Inflammatory macrophage treated with lipopolysaccharide for 4 hours (primary cell): ENCODE measurements at places on chromosomes 5 and 9.

GRCh38 chr5:9596824-9597223 lies 33.3 kb downstream of the TAS2R1 start:
- DNase-seq = no peak

DNA sequence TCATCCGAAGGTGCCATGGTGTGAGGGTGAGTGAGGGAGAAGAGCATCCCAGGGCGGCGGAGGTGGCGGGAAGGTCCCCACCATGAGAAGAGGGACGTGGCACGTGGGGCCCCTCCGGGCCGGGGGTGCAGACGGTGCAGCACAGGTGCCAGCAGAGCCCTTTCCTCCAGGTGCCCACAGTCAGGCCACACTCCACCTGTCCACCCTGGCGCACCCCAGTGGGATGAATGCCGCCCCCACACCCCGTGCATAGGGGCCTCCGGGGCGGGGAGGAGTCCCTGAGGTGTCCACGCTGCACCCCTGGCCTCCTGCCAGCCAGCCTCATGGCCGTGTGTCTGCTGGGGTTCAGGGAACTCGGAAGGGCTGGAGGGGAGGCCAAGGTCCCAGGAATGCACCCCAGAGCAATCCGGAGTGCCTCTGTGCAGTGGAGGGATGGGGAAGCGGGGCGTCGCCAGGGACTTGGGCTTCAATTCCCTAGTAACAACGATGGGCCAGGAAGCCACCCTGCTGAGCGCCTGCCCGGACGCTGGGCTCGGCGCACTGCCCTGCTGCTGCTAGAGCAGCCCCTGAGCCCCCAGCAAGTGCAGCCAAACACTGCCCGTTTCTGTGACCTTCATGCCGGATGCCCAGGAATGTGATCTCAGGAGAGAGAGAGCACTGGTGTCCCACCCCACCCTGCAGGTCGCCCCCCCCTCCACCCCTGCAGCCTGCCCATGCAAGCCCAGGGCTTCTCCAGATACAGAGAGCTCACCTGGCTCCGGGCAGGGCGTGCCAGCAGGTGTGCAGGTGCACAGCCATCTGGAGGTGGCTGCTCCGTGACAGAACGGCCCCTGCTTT lies 8.8 kb upstream of the NACC2 start:
- DNase-seq = no peak

GRCh38 chr5:149323210-149323609 lies 22.1 kb upstream of the GRPEL2 start:
- DNase-seq = no peak

GRCh38 chr5:35203403-35203802 lies 26.9 kb downstream of the PRLR start:
- DNase-seq = no peak

DNA sequence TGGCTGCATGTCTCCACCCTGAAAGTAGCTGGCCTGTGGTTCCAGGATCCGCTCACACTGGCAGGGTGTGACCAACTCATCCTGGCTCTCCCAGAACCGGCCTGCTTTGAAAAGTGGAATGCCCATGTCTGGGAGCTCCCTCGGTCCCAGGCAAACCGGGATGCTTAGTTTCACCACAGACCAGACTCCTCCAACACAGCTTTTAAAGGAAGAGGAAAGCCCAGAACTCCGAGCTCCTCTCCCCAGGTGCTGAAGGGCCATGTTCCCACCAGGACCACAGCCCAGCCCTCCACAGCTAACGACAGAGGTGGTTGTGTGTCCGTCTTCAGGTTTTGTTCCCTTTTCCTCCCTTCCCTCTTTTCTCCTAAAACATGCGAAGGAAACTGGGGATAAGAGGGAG lies 38.0 kb downstream of the GTF3C4 start:
- DNase-seq = no peak

- no peak for DNase-seq
These were observed 6.7 kb downstream of the SLC2A8 start for GRCh38 chr9:127403507-127404192.

DNA sequence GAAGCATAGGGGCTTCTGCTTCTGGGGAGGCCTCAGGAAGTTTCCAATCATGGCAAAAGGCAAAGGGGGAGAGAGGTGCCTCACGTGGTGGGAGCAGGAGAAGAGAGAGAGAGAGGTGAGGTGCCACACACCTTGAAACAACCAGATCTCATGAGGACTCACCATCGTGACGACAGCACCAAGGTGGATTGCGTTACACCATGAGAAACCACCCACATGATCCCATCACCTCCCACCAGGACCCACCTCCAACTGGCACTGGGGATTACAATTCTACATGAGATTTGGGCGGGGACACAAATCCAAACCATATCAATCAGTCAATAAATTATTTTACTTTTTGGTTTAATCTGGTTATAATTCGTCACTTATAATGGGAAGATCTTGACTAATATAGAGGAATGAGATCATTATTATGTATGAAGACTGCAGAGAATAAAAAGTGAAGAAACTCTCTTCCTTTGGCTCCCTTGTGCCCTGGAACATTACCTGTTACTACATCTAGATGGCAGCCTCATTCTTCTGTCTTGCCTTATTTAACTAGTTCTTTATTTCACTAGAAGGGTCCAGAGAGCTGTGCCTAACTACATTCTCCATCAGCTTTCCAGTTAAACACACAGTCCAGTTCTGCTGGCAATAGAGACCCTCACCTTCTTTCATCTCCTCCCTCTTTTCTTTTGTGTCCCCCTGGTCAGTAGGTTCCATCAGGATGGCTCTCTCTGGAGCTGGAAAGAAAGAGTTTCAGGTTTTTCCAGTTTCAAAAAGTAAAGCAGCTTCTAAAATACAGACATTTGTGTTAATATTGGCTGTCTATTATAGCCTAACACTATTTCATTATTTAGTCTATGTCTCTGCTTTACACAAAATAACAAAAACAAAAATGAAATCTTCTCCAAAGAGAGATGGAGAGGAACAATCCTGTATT lies 21.7 kb upstream of the SPINK7 start:
- DNase-seq = peak; percentile 9

- no peak for DNase-seq
These were observed 334.0 kb downstream of the ASTN2 start for GRCh38 chr9:117080765-117081390.

DNA sequence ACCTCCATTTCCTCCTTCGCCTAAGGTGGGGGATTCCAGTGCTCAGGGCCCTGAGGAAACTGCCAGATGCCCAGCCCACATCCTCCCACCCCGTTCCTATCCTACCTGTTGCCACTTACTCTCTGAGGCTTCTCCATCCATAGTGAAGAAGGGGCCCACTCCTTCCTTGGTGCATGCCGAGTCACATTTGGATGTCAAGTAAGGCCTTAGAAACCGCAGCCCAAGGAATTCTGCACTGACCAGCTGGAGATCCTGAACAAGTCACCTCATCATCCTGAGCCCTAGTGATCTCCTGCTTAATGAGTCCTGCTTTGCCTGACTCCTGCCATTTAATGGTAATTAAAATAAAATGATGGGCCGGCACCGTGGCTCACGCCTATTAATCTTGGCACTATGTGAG lies 6.7 kb upstream of the TNIP1 start:
- no peak for DNase-seq

DNA sequence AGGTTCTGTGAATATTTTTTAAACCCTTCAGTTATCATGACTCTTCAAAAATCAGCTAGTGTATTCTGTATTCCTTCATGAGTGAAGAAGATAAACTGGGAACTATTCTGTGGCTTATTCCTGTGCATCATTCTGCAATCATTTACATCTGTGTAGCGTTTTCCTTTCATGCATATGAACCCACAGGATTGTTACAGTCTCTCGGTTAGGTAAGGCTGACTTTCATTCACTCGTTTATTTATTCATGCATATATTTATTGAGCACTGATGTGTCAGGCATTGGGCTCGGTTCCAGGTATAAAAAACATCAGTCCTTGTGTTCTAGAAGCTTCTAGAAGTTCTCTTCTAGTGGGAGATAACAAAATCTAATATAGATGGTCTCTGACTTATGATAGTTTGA lies 318.4 kb downstream of the MAN2A1 start:
- DNase-seq = no peak

DNA sequence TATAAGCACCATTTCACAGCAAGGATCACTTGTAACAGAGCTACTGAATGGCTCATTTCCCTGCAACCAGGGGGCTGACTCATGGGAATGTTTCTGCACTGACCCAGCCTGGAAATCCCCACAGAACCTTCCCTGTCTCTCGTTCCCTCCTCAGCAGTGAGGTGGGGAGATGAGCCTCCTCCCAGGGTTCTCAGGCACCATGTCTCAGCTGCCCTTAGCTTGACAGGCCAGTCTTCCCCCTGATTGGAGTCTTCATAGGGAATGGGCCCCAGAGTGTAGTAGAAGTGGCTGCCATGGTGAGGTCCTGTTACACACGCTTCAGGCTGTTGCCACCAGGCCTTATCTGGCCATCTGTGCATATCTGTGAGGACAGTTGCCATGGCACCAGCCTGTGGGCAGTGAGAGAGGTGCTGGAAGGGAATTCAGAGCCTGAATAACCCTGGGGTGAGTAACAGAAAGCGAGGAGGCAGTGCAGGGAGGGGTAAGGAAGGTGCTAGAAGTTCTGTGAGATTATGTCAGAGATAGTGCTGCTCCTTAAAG lies 324.4 kb downstream of the ENC1 start:
- peak; percentile 90 for DNase-seq

GRCh38 chr5:57989378-57989777 lies 470.5 kb downstream of the PLK2 start:
- DNase-seq = no peak

GRCh38 chr9:61667559-61668121 lies 477.8 kb downstream of the SPATA31A7 start:
- DNase-seq = no peak

DNA sequence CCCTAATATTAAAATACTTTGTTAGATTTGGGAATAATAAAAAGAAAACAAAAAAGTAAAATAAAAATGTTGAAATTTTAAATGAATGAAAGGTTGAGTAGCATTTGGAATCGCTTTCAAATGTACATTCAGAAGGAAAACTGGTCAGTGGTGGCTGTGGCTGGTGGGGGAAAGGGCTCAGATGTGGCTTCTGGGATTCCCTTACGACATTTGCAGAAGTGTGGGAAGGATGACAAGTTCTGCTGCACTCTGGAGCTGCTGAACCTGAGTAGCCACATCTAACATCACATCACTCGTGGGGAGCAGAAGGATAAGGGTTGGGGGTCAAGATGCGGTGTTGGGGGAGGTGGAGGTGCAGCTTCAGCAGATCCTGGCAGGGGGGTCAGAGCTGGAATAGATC lies 25.6 kb upstream of the CAST start:
- peak; percentile 73 for DNase-seq

DNA sequence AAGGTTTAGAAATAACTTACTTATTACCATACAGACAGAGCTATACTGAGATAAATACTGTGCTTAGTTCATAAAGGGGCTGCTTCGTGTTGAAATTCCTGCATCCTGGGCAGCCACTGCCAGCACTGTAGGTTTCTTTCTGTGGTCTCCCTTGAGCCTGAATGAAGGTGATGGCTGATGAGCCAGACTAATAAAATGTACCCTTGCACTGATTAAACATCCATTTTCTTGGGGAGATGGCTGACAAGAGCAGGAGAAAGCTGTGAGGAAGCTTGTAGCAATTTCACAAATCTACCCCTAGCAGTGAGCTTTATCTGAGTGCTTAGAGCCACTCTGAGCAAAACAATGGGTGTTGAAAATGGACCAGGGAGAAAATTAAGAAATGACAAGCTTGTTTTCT lies 23.3 kb upstream of the ZSWIM6 start:
- no peak for DNase-seq

GRCh38 chr5:172797771-172798191 lies 26.8 kb upstream of the DUSP1 start:
- DNase-seq = peak; percentile 71

DNA sequence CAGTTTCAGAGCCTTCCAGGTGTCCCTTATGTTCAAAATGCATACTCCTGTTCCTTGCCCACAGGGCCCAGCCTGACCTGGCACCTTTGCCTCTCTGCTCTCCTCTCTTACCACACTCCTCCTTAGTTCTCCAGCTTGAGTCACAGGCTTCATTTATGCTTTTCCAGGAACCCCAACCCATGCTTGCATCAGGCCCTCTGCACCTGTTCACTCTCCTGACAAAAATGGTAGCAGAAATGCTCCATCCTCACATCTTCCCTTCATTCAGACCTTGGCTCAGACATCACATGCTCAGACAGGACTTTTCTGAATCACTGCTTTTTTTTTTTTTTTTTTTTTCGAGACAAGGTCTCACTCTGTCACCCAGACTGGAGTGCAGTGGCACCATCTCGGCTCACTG lies 15.1 kb upstream of the RNF145 start:
- DNase-seq = no peak

DNA sequence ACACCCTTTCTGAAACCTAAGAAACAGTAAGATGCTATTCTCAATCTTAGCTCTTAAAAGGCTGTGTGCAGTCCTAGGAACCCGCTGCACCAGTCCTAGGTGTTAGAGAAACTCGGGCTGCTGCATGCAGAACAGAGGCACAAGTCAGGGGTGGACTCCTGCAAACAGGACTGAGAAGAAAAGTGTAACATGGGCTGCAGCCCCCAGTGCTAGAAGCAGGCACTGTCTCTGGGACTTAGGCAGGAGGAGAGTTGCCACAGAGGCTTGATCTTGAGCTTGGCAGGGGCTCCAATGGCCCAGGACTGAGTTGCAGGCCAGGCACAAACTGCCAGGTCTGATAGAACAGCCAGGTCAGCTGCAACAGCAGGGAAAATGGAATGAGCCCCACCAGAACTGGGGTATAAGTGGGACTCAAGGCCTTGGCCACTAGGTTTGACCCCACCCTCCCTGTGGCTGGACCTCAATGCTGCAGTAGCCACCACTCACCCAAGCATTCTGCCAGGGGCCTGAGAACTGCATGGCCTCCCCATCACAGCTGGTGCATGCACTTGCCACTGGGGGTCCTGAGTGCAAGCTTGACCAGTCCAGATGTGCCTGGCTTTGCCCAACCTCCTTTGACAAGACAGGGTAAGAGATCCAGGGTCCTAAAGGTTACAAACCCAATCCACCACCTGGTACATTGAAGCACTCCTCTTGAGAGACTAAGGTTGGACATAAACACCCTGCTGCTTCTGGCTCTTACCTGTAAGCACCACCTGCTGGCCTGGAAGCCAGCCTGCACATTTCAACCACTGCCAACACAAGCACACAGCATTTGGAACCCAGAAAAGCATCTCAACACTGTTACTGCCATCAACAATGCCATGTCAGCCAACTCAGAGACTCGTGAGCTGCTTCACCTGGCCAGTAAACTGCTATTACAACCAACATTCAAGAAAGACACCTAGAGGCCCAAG lies 103.3 kb downstream of the FBXL17 start:
- DNase-seq = no peak

GRCh38 chr5:35233121-35233520 lies 2.8 kb upstream of the PRLR start:
- DNase-seq = no peak

- no peak for DNase-seq
These were observed 48.1 kb downstream of the SPATA31C2 start for GRCh38 chr9:88090151-88090581.

- no peak for DNase-seq
These were observed 40.4 kb downstream of the ZDHHC21 start for GRCh38 chr9:14652729-14653377.

- peak; percentile 26 for DNase-seq
These were observed 56.4 kb upstream of the GOLPH3 start for GRCh38 chr5:32230356-32231099.

DNA sequence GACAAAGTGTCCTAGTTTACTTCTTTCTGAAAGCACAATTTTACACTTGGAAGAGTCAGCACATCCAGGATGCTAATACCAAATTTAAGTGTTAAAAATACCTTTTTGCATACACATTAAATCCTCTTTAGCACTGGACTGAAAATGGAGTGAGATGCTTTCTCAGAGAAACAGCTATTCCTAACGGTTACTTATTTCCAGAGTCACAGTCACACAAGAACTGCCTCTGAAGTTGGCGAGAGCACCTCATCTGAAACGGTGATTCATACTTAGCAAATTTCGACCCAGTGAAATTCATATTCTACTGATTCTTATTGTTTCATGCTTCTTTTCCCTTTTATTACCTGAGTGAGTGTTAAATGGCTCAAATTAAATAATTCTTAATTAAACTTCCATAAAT lies 12.2 kb downstream of the CDH18 start:
- no peak for DNase-seq
